ENCODE measurements at places on chromosomes 11 and 22.

- no peak for DNase-seq
Observed at GRCh38 chr11:41419901-41420300, 39.6 kb downstream of the LRRC4C start.

DNA sequence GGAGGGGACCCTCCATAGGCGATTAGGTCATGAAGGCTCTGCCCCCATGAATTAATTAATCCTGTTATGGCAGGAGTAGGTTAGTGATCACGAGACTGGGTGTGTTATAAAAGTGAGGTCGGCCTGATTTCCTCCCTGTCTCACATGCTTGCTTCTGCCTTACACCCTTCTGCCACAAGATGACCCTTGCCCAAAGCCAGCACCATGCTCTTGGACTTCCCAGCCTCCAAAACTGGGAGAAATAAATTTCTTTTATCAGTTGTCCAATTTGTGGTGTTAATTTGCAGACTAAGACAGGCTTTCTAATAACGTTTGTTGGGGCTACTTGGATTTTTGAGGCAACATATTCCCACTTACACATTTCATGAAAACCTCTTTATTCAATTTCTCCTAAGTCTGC lies 23.4 kb upstream of the ALDH3B2 start:
- no peak for DNase-seq

DNA sequence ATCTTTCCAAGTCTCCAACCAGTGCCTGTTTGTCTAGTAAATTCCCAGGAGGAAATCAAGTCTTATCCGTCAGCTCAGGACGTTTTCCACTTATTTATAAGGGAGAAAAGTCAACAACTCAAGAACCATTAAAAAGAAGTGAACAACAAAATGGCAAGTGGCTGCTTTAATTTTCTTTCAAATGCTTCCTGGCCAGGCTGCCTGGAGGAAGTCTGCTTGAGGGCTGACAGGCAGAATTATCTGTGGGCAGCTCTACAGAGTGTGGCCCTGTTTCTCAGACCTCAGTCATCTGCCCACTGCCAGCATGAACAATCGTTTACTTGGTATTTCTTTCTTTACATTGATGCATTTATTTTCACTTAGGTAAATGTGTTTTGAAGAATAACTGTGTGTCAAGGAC lies 281.9 kb upstream of the ISX start:
- DNase-seq = no peak

DNA sequence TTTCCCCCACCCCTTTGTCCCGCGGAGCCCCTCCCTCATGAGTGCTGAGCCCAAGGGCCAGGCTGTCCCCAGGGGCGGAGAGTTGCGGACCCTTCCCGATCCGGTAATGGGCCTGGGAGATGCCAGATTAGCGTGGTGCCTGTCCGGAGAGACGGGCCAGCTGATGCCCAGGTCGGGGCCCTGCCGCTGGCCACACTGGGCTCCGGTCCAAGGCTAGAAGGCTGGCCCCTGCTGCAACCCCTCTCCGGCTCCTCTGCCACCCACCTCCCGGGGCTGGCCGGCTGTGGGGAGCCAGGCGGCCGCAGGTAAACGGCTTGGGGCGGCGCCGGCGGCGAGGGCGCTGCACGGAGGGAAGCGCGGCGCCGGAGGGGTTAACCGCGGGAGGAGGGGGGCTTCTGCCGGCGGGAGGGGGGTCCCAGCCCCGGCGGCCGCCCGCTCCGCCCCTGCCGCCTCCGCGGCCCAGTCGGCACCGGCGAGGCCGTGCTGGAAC lies at the start of gene KCNK4:
TSS of gene KCNK4 (plus strand) at position 41 of the 490 bp plus-strand sequence. CDS start 1,717 bp downstream, outside the sequence.
- DNase-seq = no peak
